NAMALWA (cell line): ENCODE measurements at places on chromosomes 2 and 18.

DNA sequence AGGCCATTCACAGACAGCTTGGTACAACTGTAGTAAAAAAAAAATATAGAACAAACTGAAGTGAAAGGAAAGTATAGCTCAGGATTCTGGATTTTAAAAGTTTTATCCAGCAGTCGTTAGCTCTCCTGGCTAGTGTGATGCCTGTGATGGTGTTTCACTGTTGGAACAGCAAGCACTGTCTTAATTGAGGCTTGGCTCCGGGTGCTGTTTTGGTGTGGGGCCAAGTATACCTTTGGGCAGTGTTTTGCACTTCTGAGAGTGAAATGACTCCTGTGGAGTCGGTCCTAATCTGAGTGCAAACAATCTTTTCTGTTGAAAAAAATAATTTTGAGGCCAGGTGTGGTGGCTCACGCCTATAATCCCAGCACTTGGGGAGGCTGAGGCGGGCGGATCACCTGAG lies 28.7 kb upstream of the RAB1A start:
- DNase-seq = no peak

GRCh38 chr2:218870984-218871344 lies 9.7 kb upstream of the WNT10A start:
- no peak for DNase-seq

DNA sequence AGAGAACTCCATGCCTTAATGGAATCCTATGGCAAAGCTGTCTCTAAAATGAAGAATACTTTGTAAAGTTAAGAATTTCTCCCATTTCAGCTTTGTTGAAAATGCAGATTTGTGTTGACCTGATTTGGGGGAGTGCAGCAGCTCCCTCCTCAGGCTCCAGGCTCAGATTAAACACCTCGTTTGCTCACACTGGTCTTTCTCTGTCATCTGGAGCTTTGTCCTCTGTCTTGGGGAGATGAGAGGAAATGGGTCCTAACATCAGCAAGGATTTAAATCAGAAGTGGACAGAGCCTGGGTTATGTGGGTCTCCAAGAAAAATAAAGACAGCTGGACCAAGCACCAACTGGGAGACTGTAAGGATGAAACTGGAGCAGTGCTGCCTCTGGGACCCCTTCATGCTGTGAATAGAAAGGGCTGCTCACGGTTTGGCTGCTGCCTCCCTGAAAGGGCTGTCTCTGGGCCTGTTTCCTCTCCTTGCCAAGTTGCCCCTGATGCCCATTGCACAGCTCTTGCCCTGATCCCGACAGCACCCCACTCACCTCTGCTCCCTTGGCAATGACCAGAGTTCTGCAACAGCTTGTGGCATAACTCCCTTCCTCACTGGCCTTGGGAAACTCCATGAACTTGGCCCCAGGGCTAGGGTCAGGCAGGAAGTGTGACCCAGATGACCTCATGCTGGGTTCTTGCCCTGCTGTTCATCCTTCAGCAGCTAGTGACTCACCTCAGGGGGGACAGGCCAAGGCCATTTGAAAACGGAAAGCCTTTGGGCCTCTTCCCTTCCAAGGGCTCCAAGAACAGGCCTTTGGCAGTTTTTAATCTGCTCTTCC lies 197.2 kb downstream of the CYP26B1 start:
- DNase-seq = no peak

GRCh38 chr2:7860693-7861092 lies 821.2 kb upstream of the ID2 start:
- DNase-seq = no peak

DNA sequence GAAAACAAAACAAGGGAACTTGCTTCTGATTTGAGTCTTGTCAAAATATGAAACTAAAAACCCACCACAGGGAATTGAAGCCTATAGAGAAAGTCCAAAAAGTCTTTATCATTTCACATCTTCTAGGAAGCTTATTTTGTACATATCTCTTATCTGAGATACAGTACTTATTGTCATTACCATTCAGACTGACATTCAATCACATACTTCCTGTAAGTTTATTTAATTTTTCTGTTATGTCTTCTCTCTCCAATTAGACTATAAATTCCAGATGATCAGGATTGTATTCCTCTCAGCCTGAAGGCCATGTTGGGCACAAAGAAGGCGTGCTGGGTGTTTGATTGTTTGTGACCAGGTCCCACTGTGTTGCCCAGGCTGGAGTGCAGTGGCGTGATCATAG lies 59.2 kb downstream of the METTL4 start:
- DNase-seq = no peak

- no peak for DNase-seq
These were observed 2110.3 kb upstream of the CELF4 start for GRCh38 chr18:39675906-39676305.

- DNase-seq = no peak
These were observed 52.1 kb upstream of the FAHD2A start for GRCh38 chr2:95350368-95350767.

GRCh38 chr18:32772581-32773381 lies at the start of gene KLHL14:
Gene KLHL14, minus strand, starts transcription at chr18:32773023. Its CDS starts 2,432 bp downstream, at chr18:32770591.
- peak; percentile 59 for DNase-seq

- no peak for DNase-seq
These were observed 227.6 kb downstream of the MYCN start for GRCh38 chr2:16167870-16168426.

- DNase-seq = no peak
These were observed 29.7 kb upstream of the CCDC178 start for GRCh38 chr18:33470216-33470615.

- DNase-seq = no peak
These were observed 52.2 kb upstream of the CTAGE1 start for GRCh38 chr18:22469926-22470247.

DNA sequence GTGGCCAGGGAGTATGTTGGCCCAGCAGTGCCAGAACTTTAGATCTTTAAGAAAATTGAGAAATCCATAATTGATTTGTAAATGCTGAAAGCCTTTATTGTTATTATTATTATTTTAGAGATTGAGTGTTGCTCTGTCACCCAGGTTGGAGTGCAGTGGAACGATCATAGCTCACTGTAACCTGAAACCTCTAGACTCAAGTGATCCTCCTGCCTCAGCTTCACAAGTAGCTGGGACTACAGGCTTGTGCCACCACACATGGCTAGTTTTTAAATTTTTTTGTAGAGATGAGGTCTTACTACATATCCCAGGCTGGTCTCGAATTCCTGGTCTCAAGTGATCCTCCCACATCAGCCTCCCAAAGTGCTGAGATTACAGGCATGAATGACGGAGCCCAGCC lies 143.2 kb upstream of the CCDC68 start:
- DNase-seq = no peak

DNA sequence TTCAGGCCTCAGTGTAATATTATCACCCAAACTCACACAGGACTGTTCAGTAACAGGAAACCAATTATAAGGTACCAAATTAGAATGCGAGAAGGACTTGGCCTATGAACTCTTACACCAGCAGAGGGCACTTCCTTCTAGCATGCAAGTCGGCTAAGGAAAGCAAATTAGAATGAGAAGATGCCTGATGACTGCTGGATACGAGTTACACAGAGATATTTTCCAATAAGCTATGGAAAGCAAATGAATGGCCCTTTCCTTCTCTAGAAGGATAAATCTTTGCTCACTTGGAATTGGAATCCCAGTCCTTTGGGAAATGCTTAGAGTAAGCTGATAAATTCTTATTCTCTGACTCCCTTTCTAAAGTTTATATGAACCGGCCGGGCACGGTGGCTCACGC lies 109.8 kb downstream of the AP1S3 start:
- DNase-seq = peak; percentile 73

DNA sequence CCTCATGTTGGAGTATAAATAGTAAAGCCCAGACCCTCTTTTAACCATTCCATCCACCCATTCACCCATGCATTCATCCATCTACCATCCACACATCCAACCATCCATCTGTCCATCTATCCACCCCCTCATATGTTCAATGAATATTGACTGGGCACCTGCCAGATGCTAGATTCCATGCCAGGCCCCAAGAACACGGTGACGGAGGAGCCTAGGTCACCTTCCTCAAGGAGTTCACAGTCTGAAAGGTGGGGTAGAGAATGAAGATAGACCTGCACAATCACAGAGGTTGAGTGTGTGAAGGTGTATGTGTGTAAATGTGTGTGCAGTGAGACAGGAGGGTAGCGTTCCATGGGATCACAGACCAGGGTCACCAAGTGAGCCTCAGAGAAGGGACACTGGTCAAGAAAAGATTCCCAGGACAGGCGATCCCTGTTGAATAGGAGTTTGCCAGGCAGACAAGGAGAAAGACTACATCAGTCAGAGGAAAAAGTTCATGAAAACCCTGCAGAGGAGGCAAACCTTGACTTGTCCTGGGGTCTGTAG lies 287.2 kb downstream of the CYP26B1 start:
- no peak for DNase-seq

- DNase-seq = no peak
These were observed 42.7 kb upstream of the TAF1B start for GRCh38 chr2:9800639-9800974.

- peak; percentile 87 for DNase-seq
These were observed 336.6 kb upstream of the SALL3 start for GRCh38 chr18:78643004-78643403.

DNA sequence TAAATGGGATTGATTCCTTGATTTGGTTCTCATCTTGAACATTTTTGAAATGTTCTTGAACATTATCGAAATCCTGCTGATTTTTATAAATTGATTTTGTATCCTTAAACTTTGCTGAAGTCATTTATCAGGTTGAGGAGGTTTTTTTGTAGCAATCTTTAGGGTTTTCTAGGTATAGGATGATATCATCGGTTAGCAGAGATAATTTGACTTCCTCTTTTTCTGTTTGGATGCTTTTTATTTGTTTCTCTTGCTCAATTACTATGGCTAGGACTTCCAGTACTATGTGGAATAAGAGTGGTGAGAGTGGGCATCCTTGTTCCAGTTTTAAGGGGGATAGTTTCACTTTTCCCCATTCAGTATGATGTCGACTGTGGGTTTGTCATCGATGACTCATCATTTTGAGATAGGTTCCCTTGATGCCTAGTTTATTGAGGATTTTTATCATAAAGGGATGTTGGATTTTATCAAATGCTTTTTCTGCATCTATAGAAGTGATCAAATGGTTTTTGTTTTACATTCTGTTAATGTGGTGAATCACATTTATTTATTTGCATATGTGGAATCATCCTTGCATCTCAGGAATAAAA lies 201.5 kb upstream of the ZSWIM2 start:
- no peak for DNase-seq

DNA sequence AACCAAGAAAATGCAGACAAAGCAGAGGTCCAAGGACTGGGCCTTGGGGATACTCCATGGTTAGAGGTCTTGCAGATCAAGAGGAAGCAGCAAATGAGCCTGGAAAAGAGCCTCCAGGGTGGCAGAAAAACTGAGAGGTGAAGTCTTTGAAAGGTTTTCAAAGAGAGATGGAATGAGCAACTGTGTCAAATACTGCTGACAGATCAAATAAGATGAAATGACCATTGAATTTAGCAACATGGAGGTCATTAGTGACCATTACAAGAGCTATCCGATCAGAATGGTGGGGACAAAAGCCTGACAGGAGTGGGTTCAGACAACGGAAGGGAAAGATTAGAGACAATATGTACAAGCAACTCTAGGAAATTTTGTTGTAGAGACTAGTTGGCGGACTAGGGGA lies 1.5 kb downstream of the CLHC1 start:
- DNase-seq = no peak

DNA sequence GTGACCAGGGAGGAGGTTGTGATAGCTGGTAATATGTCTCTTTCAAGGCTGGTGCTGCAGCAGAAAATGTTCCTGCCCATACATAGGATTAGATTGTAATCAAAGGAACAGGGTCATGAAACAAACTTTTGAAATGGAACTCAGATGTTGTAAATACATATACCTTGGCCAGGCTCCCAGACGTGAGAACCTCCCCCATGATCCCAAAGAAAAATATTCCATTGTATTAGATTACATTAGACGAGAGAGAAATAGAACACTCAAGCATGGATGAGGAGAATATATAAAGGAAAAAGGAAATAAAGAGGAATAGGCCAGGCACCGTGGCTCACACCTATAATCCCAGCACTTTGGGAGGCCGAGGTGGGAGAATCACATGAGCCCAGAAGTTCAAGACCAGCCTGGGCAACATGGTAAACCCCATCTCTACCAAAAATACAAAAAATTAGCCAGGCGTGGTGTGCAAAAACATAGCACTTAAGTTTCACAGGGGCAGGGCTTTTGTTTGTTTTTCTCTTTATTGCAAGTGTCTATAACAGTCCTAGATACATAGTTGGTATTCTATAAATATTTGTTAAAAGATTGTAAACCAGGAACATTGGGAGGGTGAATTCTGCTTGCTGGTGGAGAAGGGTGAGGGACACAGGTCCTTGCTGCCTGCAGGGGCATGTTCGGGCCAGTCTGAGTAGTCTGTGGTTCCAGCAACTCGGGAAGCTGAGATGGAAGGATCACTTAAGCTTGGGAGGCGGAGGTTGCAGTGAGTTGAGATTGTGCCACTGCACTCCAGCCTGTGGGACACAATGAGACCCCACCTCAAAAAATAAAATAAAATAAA lies 52.8 kb downstream of the RPL37A start:
- no peak for DNase-seq

GRCh38 chr2:18380321-18380720 lies 180.1 kb downstream of the RDH14 start:
- no peak for DNase-seq

DNA sequence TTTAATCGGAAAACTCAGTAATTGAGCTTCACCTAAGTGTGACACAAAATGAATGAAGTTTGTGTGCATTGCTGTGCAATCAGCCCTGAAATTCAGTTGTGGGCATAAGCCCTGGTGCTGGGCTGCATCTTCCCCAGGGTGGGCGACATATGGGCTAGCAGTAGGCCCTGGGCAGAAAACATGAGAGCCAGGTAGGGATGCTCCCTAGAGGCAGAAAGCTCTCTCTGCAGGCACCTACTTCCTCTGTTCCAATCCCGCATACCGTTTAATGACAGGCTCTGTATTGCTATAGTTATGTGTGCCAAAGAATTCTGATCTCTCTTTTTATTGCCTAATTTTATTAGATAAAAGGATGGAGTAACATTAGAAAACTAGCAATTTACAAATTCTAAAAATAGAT lies 456.7 kb downstream of the NRXN1 start:
- DNase-seq = no peak

DNA sequence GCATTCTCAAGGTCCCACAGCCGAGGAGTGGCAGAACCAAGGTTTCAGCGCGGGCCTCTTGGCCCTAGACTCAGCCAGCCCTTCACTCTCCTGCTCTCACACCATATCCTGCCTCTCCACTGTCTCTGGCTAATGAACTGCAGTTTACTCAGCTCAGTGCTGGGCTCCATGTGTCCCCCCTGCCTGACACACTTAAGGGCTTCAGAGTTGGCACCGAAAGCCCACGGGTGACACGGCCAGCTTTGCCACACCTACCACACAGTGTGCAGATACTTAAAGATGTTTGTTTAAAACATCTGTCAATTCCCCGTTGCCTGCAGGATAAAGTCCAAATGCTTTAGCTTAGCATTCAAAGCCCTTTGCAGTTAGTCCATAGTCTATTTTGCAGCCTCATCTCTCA lies 241.2 kb downstream of the SEPTIN10 start:
- no peak for DNase-seq

- no peak for DNase-seq
These were observed 72.6 kb upstream of the FIGN start for GRCh38 chr2:163808406-163808805.
